Tibial nerve (tissue), 4 donors: ENCODE measurements at places on chromosomes 6 and 20. TPM values are rescaled to one million over a fixed set of nuclear protein-coding genes. Genes with fewer than 3 reads are reported as not detected.

DNA sequence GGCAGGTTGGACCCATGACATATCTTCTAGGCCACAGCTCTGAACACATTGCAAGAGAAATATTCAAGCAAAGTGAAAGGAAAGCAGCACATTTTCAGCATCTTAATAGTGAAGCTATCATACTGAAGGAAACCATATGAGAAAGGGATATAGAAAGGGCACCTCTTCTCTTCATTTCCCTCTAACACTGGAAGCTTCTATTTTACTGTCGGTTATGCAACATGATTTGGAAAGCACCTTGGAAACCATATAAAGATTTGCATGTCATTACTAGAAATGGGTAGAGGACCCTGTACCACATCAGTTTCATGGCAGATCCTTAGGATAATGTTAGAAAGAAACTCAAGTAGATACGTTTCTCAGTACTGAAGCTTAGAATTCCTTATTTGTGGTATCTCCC lies 70.5 kb upstream of the HMGN3 start:
- no peaks in the 10 kb centered on the region for H3K4me1 ChIP-seq
- no peaks in the 10 kb centered on the region for H3K36me3 ChIP-seq
- DNase-seq, result no peak

DNA sequence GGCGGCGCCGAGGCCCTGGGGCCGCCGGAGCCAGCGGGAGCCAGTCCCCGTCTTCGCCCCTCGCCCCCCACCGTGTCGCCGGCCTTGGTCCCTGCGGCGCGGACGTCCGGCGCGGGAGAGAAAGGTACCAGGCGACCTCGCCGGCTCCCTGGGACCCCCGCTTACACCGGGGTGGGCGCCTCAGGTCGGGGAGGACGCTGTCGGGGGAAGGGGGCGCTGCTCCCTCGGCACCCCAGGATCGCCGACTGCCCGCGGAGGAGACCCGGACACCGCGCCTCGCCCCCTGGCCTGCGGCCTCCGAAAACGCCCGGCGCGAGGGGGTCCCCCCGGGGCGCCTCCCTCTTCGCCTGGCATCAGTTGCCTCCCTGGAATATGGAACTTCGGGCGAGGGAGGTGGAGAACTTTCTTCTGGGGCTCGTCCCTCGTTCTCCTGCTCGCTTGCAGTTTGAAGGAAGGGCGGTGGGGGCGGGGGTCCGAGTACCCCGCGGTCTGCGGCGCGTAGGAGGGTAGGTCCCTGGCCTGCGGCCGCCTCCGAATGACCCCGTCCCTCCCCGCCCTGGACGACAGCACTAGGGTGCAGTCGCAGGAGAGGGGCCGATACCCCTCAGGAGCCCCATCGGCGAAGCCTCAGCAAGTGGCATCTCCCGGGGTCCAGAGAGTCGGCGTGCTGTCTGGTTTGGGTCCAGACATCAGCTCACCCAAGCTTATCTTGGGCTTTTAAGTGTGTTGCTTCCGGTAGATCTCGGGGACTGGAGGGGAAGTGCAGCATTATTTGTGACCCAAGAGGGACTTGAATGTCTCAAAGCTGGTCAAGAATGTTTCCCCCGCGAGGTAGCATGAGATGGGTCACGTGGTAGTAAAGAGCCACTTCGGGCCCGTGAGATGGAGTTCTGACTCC lies 549 bp downstream of the ANKRD6 start:
- no peaks in the 10 kb centered on the region for H3K27me3 ChIP-seq
- H3K27ac ChIP-seq, result peak overlapping the region; percentile 60
- H3K4me1 ChIP-seq, result peaks cover 23% of the 10 kb centered on the region
- no peak for DNase-seq
- H3K4me3 ChIP-seq, result peak overlapping the region; percentile 95

DNA sequence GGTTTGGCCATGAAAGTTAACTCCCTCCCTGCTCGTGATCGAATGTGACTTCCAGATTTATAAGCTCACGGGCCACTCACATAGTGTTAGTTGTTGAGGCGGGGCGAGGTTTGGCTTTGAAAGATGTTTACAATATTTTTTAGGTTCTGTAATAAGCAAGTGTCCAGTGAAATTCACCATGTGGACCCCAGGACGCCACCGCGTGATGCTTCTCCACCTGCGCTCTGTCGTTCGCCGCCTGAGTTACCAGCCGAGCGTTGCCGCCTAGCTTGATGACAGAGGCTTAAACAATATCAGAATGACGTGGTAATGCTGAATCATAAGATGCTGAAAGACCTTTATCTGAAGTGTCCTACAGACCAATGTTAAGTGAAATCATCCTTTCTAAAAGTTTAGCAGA lies 241.0 kb downstream of the MYLK4 start:
- H3K36me3 ChIP-seq, result no peaks in the 10 kb centered on the region
- H3K27ac ChIP-seq, result no peak overlapping the region
- no peak for DNase-seq
- H3K4me1 ChIP-seq, result no peaks in the 10 kb centered on the region
- H3K4me3 ChIP-seq, result peak overlapping the region; percentile 13
- peaks cover 5% of the 10 kb centered on the region for H3K27me3 ChIP-seq

- peaks cover 12% of the 10 kb centered on the region for H3K4me1 ChIP-seq
- no peak for DNase-seq
- H3K4me3 ChIP-seq, result no peak overlapping the region
These were observed 174.5 kb upstream of the SNX9 start for GRCh38 chr6:157648561-157648960.

MMP24 gene
- 0.21 TPM for total RNA-seq

TTPAL gene
- 18.1 TPM for total RNA-seq

GPSM3 gene
- total RNA-seq, result 17.7 TPM

- H3K27ac ChIP-seq, result peak overlapping the region; percentile 71
- DNase-seq, result no peak
- no peaks in the 10 kb centered on the region for H3K27me3 ChIP-seq
- H3K4me1 ChIP-seq, result peaks cover 65% of the 10 kb centered on the region
These were observed 7.6 kb downstream of the ARFGEF2 start for GRCh38 chr20:48928832-48929725.

SPATS1 gene
- not detected for total RNA-seq

GRCh38 chr20:46268131-46268614 lies 40.1 kb downstream of the CDH22 start:
- H3K27ac ChIP-seq, result no peak overlapping the region
- no peak overlapping the region for H3K4me3 ChIP-seq

PLCB4 gene
- total RNA-seq, result 36.9 TPM

IL20RA gene
- total RNA-seq, result 0.60 TPM

DNA sequence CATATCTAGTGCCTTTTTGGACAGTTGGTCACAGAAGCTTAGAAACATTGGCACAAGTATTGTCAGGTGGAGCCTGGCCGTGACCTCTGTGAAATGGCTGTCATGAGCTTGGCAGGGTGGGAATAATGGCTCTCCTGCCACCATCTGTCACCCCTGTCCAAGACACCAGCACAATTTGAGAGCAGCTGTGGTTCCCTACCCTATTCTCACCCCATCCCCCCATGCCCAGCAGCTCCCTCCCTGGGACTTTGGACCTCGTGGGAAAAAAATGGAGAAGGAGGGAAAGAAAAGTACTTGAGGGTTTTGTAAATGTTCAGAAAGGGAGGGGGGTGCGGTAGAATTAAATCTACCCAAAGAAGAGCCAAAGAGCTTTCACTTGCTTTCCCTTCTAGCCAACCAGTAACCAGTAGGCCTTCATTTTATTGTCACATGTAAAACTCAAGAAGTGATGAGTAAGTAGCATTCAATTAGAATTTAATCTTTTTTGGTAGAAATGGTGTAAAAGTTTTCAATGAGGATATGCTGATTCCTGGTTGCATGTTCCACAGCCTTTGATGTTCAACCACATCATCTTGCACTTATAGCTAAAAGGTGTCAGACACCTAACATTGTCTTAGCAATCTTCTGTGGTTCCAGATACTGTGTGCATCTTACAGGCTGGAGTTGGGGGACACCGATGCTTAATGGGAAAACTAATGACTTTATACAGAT lies 263.5 kb upstream of the TAB2 start:
- H3K27me3 ChIP-seq, result no peaks in the 10 kb centered on the region
- H3K36me3 ChIP-seq, result no peaks in the 10 kb centered on the region
- H3K4me3 ChIP-seq, result no peak overlapping the region
- H3K27ac ChIP-seq, result no peak overlapping the region
- no peak for DNase-seq
